ENCODE measurements at places on chromosomes 16 and 17.

DNA sequence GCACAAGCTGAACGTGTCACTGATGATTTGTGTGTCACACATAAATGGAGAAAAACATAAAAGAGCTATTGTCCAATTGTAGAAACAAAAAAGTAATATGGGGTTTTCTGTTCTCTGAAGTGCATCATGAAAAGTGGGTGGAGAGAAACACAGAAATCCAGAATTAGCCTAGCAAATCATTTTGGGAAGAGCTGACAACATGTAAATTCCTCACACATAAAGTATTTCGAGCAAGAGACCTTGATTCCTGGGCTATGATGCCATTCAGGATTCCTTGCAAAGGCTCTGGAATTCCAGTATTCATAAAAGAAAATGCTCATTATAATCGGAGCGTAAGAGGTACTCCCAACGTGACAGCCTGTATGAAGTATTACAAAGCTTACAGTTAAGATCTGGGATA lies 1.1 kb downstream of the DCUN1D3 start:
- no peak for DNase-seq

DNA sequence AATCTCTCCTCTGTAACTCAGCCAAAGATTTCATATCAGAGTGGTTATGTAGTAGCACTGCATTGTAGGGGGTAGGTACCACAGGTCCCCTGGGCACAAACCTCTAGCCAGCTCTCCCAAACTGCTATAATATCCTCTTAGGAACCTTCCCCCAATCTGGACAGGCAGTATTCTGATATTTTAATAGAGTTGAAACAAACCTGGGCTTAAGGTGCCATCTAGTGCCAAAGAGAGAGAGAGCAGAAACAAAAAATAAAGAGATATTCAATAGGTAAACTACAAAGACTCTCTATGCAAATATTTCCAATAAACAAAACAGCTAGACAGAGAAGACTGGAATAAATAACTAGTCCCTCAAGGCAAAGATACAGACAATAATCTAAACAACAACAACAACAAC lies 1070.0 kb downstream of the CDH11 start:
- DNase-seq = no peak

DNA sequence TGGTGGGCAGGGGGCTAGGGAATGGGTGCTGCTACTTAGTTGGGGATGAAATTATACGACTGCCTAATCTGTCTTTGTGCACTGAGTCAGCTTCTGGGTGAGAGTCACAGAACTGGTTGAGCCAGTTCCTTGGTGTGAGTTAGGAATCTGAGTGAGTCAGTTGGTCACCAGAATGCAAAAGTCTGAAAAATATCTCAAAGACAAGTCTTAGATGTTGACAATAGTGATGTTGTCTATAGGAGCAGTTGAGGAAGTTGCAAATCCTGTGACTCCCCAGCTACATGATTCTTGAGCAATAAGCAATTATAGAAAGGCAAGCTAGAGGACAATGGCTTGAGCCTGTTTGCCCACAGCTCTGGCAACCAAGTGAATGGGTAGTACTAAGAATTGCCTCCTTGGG lies 399.2 kb downstream of the CNTNAP4 start:
- no peak for DNase-seq

DNA sequence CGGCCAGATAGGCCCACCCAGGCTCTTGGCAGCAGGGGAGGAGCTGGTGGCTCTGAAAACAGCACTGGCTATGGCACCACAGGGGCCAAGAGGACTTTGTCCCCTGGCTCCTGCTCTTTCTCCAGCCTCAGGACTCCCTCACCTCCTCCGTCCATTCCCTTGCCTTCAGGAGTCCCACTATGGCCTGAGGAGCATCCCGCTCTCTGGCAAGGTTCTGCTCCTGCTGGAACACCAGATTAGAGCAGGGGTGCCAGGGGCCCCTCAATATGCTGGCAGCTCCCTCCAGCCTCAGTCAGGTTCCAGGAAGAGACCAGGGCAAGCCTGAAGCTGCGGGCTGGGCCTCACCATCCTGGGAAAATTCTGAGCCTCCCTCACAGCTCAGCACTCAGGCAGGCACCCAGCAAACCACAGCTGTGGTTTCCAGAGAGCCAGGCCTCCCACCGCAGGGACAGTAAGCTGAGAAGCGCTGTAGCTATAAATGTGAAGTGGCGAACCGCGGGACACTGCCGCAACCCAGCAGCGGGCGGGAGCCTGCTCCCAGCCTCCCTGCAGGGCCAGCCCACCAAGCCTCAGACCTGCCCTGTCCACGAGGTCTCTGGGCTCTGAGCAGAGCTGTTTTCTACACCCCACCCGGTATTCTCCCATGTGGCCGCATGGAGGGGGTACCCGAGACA lies 25.7 kb downstream of the C17orf100 start:
- no peak for DNase-seq

- DNase-seq = no peak
These were observed 5.2 kb upstream of the RAB5C start for GRCh38 chr17:42159796-42160530.

DNA sequence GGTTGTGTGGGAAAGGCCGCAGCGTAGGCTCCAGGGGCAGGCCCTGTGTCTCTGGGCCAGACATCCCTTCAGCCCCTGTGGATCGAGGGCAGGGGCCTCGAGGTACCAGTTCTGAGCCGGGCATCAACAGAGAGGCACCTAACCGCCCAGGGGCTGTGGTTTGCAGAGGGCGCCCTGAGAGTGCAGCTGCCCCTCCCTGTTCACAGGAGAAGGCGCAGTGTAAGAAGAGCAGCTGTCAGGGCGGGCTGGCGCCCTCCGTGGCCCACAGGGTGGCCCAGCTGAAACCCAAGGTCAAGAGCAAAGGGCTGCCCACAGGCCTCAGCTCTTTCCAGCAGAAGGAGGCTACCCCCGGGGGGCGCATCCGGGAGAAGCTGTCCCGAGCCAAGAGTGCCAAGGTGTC lies 56.5 kb downstream of the ACTG1 start:
- DNase-seq = no peak

DNA sequence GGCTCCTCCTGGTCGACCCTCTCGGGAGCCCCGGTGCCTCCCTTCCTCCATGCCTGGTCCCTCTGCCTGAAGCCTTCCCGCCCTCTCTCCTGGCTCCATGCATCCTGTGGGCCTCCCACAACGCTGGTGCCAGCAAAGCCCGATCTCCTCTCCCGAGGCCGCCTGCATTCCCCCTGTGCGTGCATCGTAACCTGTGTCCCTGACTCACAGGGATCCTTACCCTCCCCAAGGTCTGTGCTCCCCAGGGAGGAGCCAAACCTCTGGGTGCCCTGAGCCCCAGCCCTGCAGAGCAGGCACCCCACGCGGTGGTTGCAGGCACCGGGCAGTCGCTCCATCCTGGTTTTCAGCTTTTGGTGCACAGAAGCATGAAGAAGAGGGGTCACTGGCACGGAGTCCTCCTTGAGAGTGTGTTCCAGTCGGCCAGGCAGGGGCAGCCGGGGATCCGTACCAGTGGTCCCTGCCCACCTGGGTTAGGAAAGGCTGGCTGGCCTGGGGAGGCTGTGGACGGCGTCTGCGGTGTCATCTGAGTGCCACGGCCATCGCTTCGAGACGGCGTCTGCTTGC lies 1.8 kb upstream of the ENPP7 start:
- no peak for DNase-seq

DNA sequence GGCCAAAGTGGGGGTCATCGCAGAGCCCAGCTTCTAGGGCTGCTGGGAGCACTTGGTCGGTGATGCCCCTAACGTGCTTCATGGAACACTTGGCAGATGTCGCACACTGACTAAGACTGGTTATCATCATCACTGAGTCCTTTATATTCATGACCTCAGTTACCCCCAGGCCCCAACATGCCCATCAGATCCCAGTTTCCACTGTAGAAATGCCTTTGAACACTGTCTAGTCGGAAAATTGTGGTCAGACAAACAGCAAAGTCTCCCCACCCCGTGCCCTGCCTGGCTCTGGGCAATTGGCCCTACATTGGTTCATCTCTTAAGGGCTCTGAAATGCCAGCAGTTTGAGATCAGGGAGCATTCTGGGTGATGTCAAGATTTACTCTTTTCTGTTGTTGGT lies 51.3 kb downstream of the NKD1 start:
- no peak for DNase-seq

DNA sequence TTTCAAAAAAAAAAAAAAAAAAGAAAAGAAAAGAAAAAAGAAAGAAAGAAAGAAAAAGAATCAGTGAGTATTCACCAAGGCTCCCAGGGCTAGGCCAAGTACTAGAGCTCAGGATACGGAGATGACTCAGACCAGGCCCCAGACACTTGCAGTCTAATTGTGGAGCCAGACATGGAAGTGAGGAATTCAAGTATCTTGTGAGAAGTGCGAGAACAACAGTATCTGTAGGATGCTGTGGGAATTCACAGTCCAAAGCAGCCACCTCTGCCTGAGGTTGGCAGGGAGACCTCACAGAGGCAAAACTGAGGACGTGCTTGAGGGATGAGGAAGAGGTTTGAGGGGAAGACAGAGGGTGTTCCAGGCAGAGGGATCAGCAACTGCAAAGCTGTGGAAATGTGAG lies 14.0 kb upstream of the ALDOA start:
- no peak for DNase-seq

DNA sequence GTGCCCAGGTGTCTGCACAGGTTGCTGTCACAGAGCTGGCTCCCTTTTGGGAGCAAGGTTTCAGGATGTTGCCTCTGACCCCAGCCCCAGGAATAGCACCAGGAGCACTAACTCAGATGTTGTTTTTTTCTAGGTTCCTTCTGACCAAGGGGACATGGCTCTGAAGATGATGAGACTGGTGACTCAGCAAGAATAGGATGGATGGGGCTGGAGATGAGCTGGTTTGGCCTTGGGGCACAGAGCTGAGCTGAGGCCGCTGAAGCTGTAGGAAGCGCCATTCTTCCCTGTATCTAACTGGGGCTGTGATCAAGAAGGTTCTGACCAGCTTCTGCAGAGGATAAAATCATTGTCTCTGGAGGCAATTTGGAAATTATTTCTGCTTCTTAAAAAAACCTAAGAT lies 28.1 kb downstream of the SCPEP1 start:
- DNase-seq = no peak

DNA sequence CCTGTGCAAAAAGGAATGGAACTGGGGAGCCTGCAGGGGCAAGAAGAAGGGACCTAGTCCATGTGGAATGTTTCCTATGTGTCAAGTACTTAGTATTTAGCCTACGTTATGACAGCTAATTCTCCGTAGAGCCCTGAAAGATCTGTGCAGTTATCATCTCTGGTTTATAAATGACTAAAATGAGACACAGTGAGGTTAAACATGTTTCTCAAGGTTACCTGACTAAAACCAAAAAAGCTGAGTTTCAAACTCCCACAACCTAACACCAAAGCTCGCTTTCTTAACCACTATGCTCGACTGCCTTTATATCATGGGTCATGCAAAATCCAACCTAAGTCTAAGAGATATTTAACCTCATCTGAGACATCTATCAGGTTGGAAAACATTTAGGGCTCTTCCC lies 53.3 kb upstream of the CCL2 start:
- DNase-seq = no peak

- no peak for DNase-seq
These were observed 258.8 kb upstream of the CDH5 start for GRCh38 chr16:66107661-66108060.

DNA sequence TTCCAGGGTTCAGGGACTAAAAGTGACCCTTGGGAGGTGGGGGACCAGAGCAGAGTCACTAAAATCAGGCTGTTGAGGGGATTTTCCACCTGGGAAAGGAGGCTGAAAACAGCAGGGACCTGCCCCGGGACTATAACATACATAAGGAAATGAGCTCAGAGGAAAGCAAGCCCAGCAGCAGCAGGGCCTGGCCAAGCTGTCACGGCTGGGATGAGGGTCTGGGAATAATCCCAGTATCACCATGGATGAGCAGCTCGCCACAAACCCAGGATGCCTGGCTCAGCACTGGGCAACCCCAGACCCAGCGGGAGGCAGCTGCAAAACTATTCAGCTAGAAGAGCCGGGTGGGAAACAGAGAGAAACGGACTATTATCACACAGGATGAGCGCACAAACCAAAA lies 72.4 kb downstream of the RPH3AL start:
- peak; percentile 9 for DNase-seq

GRCh38 chr17:3710951-3711383 lies 12.7 kb upstream of the HASPIN start:
- DNase-seq = peak; percentile 50

DNA sequence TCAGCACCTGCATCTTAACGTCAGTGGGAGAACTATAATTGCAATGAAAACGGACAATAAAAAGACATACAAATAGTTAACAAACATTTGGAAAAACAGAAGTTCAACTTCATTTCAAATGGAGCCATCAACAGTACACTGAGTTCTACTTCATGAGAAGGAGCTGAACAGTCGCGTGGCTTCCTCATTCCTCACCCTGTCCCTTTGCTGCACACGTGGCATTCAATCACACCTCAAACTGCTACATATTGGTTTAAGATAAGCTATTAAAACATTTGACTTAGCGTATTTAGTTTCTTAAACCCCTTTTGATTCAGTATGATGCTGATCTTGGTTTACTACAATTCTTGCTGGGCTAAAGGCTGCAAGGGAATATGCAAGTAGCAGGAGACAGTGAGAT lies 76.8 kb downstream of the CDK5R1 start:
- DNase-seq = no peak

DNA sequence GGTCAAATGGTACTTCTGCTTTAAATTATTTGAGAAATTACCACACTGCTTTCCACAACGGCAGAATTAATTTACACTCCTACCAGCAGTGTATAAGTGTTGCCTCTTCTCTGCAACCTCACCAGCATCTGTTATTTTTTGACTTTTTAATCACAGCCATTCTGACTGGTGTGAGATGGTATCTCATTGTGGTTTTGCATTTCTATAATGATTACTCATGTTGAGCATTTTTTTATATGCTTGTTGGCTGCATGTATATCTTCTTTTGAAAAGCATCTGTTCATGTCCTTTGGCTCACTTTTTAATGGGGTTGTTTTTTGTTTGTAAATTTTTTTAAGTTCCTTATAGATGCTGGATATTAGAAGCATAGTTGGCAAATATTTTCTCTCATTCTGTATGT lies 446.7 kb downstream of the PMP22 start:
- DNase-seq = no peak

- peak; percentile 50 for DNase-seq
These were observed 18.9 kb downstream of the KSR1 start for GRCh38 chr17:27475070-27475673.

DNA sequence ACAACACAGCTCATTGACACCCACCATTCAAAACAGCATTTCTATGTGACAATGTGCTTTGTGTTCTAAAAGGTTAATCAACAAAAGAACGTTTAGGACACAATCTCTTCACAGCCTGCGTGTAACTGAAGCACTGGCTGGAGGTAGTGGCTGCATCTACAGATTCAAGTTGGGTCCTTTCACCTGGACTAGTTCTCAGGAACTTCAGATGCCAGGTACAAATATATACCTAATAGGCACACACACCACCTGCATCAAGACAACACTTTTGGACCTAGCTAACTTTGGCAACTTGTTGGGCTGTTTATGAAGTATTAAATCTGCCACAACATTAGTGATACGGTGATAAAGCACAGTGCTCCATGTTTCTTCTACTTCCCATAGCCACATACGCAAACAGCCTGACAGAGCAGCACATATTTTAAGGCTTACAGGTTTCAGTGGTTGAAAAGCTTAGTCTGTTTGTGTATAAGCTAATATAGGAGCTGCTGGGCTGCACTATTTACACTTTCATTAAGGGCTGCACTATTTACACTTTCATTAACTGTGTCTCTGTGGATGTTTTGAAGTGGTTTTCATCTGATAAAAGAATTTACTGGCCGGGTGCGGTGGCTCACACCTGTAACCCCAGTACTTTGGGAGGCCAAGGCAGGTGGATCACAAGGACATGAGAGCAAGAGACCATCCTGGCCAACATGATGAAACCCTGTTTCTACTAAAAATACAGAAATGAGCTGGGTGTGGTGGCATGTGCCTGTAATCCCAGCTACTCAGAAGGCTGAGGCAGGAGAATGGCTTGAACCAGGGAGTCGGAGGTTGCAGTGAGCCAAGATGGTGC lies 132.6 kb downstream of the PARN start:
- no peak for DNase-seq

GRCh38 chr17:74133740-74134139 lies 69.7 kb upstream of the RPL38 start:
- no peak for DNase-seq

Data from activated CD4-positive, CD25-positive, alpha-beta regulatory T cell treated with anti-CD3 and anti-CD28 coated beads, Interleukin-2, amount 50 U/mL, for 72 hours (primary cell).